ENCODE measurements at places on chromosomes 1 and 21. TPM values are rescaled to one million over a fixed set of nuclear protein-coding genes. Genes with fewer than 3 reads are reported as not detected.

The MCOLN2 gene
- 1.1 TPM for polyA plus RNA-seq

GRCh38 chr1:12614402-12615158 lies 3.4 kb downstream of the DHRS3 start:
- no peak for DNase-seq

The ERICH3 gene
- polyA plus RNA-seq: 0.27 TPM

The SLC37A1 gene
- polyA plus RNA-seq: 10.2 TPM

GRCh38 chr1:59394706-59395425 lies 98.0 kb downstream of the FGGY start:
- no peak for DNase-seq

The FCRL5 gene
- not detected for polyA plus RNA-seq

- no peak for DNase-seq
Observed at GRCh38 chr1:55522353-55522903, 307.3 kb upstream of the USP24 start.

The PDZK1 gene
- 219 TPM for polyA plus RNA-seq

GRCh38 chr1:206911064-206911663 lies 10.6 kb downstream of the FCMR start:
- no peak for DNase-seq

All from left renal cortex interstitium (tissue), 4 donors.